Amniotic stem cell (primary cell): ENCODE measurements at places on chromosomes 6 and 20.
A peak's percentile ranks its signal among the peaks of the same experiment; 100 is the strongest.

- DNase-seq: peak; percentile 73
These were observed 79.9 kb downstream of the ATXN1 start for GRCh38 chr6:16681260-16681873.

DNA sequence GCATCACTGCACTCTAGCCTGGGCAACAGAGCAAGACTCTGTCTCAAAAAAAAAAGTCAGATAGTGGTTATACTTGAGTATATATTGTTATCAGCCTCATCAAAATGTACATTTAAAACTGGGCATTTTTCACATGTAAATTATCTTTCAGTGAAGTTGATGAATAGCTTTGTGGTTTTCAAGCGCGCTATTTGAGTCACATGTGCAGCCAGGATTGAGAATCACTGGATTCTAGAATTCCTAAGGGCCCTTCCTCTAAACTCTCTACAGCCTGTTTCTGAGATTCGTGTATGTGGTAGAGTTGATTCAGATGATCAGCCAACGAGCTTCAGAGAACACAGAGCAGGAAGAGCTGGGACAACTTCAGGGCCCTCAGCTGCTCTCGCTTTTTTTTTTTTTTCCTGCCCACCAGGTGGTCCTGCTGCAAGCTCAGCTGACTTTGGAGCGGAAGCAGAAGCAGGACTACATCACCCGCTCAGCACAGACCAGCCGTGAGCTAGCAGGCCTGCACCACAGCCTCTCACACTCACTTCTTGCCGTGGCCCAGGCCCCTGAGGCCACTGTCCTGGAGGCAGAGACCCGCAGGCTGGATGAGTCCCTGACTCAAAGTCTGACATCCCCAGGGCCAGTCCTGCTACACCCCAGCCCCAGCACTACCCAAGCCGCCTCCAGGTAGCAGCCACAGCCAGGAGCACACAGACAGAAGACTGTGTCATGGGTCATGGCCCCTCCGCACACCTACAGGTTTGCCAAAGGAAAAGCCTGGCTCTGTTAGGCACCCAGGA lies 18.3 kb downstream of the C20orf173 start:
- no peak for DNase-seq

- DNase-seq: no peak
These were observed 273.7 kb downstream of the PTPRK start for GRCh38 chr6:128246472-128247260.

GRCh38 chr20:24236201-24236600 lies 233.2 kb upstream of the SYNDIG1 start:
- no peak for DNase-seq

GRCh38 chr6:52136055-52136454 lies 48.6 kb upstream of the PKHD1 start:
- no peak for DNase-seq

GRCh38 chr20:652615-653109 lies 338 bp downstream of the SRXN1 start:
- DNase-seq: no peak

GRCh38 chr6:25519856-25520255 lies 132.2 kb upstream of the SCGN start:
- DNase-seq: no peak

DNA sequence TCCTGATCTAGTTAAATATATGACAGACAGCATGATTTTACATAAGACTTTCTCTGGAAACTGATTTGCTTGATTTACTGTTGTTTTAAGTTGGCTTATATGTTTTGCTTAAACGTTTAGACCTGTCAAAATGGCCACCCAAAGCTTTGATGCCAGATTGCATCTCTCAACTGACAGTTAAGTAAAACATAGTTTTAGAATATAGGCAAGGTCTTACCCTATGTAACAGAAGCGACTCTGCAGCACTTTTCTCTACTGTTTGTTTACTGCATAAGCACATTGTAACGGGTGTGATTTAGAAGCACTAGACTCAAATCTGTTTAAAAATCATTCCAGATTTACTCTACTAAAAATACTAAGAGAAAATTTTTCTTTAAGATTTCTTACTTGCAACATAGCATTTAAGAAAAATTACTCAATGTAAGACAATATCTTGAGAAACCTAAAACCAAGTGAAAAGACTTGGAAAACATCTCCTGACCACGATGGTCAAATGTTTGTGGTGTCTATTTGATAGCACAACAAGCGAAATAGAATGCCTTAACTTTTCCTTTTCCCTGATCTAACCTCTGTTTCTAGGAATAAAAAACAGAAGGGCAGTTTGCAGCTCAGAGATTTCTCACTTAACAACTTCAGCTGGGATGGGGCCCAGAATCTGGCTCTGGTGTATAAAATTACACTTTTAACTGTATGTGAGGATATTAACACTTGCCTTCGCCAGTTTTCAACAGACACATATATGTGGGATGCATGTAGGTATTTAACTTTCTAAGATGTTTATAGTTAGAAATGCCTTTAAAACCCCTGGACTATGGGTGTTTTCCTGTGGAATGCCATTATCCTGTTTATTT lies 47.4 kb downstream of the AIG1 start:
- DNase-seq: no peak

GRCh38 chr20:16205507-16205906 lies 367.7 kb downstream of the KIF16B start:
- DNase-seq: no peak

DNA sequence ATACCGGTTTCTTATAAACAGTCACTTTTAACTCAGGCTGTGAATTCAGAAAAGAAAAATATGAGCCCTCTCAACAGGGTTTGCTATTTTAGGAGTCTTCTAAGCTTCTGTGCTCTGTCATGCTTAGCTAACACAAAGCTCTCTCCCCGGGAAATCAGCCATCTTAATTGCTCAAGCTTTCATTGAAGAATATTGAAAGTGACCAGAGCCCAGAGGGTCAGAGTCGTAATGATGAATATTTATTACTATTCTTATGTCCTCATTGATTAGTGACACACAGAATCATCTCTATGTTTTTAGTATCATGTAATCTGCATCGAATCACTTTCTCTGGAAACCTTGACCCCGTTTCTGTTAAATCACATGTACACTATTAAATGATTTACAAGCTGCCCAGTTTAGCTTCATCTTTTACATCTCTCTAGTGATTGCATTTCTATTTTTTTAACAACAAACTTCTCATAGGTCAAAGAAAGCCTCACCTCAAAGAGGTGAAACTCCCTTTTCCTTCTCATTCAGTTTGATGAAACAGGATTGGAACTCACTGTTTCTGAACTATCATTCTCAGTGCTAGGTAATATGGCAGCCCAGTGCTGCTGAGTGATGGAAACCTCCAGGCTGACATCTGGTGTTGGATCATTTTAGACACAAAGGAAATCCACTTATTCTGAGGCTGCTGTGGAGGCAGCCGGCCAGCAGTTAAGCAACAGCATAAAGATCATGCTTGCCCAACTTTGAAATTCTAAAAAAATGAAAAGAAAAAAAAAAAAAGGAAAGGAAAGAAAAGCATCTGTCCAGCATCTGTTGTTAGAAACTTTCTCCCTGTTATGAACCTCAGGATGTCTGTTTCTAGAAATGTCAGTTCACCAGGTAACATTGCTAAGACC lies 96.3 kb downstream of the RFPL4B start:
- no peak for DNase-seq

- DNase-seq: no peak
These were observed 46.1 kb downstream of the RAB44 start for GRCh38 chr6:36743538-36744303.

DNA sequence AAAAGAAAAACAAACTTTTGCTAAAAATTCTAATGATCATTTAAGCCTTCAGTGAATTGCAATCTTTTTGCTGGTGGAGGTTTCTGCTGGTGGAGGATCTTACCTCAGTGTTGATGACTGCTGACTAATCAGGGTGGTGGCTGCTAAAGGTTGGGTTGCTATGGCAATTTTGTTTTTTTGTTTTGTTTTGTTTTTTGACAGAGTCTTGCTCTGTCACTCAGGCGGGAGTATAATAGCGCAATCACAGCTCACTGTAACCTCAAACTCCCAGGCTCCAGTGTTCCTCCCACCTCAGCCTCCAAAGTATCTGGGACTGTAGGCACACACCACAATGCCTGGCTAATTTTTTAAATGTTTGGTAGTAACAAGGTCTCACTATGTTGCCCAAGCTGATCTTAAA lies 94.7 kb downstream of the ANKRD6 start:
- DNase-seq: no peak

DNA sequence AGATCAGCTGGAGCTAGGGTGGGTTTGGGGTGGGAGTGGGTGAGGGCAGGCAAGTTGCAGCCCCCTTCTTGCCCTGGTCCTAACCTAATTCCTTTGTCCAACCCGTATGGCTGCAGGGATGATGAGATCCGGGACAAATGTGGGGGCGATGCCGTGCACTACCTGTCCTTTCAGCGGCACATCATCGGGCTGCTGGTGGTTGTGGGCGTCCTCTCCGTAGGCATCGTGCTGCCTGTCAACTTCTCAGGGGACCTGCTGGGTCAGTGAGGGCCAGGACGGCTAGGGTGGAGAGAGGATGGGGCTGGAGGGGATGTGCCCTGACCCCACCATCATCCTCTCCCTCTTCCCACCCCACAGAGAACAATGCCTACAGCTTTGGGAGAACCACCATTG lies 12.0 kb downstream of the TMEM63B start:
- DNase-seq: no peak

DNA sequence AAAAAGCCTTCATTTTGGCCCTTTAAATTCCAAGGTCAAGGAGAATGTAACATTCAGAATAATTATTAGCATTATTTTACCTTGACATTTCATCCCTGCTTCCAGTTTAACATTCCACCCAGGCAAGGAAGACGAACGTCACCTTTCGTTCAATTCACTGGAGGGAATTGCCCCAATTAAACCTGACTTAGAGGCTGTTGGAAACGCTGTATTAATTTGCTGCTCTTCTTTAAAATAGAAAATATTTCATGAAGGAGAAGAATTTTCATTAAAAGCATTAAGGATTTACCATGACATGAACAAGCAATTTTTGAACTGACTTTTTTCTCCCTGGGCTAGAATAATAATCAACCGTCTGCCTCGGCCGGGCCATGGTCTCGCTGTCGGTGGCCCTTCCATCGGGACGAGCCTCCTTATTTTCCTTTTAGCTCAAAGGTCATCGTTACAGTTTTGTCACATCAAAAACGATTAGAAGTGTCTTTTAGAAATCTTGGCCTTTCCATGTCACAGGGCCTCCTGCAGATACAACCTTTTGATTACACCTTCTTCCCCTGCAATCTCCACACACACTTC lies 282.9 kb upstream of the SOX4 start:
- DNase-seq: no peak

DNA sequence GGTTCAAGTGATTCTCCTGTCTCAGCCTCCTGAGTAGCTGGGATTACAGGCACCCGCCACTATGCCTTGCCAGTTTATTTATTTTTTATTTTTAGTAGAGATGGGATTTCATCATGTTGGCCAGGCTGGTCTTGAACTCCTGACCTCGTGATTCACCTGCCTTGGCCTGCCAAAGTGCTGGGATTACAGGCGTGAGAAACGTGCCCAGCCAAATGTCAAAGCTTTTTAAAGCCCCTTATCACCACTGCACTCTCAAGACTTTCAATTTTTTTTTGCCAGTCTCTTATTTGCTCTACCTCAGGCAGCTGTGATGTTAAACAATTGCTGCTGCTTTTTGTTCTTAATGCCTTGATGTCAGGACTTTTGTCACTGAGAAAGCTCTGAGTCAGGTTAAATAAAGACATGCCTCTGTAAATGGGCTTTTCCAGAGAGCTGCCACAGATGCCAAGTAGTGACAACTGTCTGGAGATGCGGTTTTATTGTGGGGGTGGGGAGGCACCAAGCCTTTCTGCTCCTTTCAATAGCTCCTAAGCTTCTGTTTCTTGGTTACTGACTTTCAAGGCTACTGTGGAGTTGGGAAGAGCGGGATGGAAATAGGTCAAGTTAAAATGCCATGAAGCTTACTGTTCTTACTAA lies 29.2 kb downstream of the RSPH3 start:
- DNase-seq: no peak

DNA sequence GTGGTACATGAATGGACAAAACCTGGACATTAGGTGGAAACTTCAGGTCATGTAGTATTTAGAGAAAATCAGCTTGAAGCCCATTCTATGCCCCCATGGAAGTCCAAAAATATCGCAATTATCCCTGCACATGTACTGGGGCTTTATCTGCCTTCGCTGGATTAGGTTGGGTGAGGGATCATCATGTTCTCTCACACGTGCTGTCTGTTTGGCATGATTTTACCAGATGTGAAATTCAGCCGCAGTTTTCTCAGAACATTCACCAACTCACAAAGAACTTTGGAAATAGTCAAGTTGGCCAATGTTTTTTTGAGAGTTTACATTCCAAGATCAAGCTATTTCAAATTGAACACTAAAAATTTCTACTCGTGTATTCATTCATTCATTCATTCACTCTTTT lies 459.8 kb upstream of the CITED2 start:
- DNase-seq: no peak

GRCh38 chr6:105889902-105890301 lies 196.2 kb upstream of the PRDM1 start:
- no peak for DNase-seq

- peak; percentile 28 for DNase-seq
These were observed 40.4 kb upstream of the PRELID3B start for GRCh38 chr20:59082981-59083380.

DNA sequence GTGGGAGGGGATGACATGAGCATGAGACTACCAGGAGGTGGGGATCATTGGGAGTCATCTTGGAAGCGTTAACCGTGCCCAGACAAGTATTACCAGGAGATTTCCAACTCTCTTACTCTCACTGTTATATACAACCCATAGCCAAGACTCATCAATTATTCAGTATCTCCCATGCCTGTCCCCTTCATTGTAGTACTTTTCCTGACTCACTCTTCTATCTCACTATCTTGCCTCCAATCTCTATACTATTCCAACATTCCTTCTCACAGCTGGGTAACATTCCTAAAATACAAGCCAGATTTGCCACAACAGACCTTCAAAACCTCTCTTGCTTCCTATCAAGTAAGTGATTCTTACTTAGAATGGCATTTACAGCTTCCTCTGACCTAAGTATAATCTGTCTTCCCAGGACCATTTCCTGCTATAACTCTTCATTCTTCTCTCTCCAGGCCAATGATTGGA lies 226.3 kb upstream of the SMLR1 start:
- DNase-seq: no peak

GRCh38 chr20:39674842-39675241 lies 712.7 kb downstream of the DHX35 start:
- DNase-seq: no peak

- peak; percentile 24 for DNase-seq
These were observed 4.3 kb downstream of the VAPB start for GRCh38 chr20:58393299-58393698.

DNA sequence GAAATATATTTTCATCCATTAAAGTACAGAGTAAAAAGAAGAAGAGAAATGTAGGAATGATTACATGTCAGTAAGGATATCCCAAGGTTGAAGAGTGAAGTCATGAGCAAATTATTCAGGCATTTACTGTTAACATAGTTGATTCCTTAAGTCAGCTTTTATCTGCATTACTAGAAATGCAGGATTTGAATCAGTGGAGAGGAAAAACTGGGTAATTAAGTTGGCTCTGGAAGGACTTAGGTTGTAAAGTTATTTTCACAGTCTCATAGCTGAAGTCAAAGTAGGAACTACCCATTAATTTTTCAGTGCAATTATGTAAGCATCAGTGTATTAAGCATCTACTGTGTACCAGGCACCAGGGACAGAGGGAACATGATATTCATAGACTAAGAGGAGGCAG lies 7.8 kb downstream of the NAA20 start:
- DNase-seq: peak; percentile 8

GRCh38 chr6:167276772-167277533 lies 14.2 kb upstream of the UNC93A start:
- no peak for DNase-seq

- no peak for DNase-seq
These were observed 25.1 kb upstream of the KIAA0408 start for GRCh38 chr6:127484212-127484863.
